ENCODE measurements at places on chromosomes 2 and 18.
A peak's percentile ranks its signal among the peaks of the same experiment; 100 is the strongest.

- DNase-seq: no peak
Observed at GRCh38 chr2:26346454-26347053, at the start of gene ADGRF3. Gene ADGRF3 (minus strand): TSS chr2:26346789. CDS start chr2:26346234, 555 bp downstream.

DNA sequence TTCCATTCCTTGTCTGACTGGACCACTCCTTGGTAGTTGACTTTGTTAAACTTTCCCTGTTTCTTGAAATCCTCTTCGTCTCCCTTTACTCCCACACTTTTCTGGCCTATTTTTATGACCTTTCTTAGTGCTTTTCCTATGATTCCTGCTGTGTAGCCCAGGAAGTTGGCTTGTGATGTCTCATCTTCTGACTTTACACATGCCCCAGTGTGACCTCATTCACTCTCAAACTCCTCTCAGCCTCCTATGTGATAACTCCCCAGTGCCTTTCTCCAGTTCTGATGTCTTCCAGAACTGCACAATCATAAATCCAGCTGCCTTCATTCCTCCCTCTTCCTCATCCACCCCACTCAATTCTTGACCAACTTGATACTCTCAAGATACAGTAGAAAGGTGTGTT, 407.6 kb downstream of the TGIF1 start:
- DNase-seq: peak; percentile 2

GRCh38 chr18:48889981-48890762, 60.6 kb downstream of the SMAD7 start:
- no peak for DNase-seq

- no peak for DNase-seq
Observed at GRCh38 chr2:55838653-55839052, 84.9 kb downstream of the EFEMP1 start.

- DNase-seq: no peak
Observed at GRCh38 chr18:8780227-8780626, 74.9 kb downstream of the MTCL1 start.

- DNase-seq: no peak
Observed at GRCh38 chr2:215883799-215884198, 129.6 kb downstream of the MREG start.

- no peak for DNase-seq
Observed at GRCh38 chr2:16201848-16202247, 261.5 kb downstream of the MYCN start.

DNA sequence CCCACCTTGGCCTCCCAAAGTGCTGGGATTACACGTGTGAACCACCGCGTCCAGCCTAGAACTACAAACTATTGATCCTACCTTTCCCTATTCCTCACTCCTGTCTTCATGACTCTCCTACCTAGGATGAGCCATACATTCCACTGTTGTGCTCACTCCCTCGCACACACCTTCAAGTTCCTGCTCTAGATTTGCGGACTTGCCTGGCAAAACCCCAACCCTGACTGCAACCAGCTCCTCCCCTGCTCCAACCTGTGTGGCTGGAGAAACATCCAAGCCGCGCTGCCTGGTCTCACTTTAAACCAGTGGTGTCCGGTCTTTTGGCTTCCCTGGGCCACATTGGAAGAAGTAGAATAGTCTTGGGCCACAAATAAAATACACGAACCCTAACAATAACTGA, 5.0 kb upstream of the DNPEP start:
- no peak for DNase-seq

DNA sequence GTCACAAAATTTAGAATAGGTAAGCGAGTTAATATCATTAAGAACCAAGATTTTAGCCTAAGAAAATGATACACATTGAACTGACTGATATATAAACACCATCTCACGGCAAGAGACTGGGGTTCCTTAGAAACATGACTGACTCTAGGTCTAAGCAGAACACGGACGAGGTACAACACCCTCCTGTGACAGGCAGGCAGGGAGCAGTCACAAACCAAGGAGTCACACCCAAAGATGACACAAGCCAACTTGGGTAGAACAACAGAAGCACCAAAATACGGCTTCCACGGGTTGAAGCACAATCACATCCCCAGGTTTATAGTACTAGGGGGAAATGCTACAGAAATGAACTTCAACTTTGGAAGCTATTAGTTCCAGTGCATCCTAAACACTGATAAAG, 24.3 kb downstream of the HDLBP start:
- DNase-seq: no peak

DNA sequence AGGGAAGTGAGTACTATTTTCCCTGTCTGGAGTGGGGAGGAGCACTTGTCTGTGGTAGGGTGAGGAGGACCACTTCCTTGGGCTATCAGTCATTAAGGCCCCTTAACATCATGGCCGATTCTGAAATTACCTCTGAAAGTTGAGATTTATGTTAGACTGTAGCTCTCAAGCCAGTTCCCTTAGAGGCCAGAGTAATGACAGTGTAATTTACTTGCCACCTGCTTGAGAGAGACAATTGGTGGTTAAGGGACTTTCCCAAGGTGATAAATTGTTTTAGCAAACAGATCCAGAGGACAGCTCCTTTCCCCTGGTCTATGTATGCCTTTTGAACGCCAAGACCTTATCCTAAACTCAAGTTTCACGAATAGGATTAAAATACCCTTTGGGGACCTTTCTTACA, 56.1 kb downstream of the NEDD4L start:
- no peak for DNase-seq

DNA sequence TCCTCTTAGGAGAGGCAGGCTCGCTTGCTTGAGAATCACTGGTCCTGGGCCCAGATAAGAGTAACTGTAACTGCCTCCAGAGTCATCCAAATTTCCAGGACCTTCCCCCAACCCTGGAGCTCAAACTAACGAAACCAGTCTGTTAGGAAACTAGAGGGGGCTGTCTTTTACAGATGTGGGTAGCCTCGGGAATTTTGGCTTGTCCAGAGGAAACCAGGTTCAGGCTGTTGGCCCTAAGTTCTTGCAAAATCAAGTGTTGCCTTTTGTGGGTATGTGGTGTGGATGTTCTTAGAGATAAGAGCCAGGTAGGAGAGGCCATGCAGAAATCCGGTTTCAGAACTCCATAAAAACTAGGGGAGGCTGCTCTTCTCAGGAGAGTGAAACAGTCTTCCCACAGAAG, 125.0 kb upstream of the DLX2 start:
- DNase-seq: no peak

- no peak for DNase-seq
Observed at GRCh38 chr2:99977966-99978365, 164.4 kb downstream of the AFF3 start.

DNA sequence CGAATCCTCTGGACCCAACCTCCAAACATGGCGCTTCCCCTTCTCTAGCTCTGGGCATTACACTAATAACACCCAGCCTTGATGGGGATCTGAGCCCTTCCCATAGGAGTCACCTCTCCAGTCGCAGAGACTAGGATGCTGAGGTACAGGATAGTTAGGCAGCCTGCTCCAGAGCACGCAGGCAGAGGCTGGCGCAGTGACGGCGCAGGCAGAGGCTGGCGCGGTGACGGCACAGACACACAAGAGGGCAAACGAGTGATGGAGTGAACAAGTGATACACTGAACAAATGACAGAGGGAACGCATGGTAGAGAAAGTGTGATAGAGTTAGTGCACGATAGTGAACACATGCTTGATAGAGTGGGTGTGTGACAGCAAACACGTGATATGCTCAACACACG, 518.5 kb downstream of the EIPR1 start:
- no peak for DNase-seq

DNA sequence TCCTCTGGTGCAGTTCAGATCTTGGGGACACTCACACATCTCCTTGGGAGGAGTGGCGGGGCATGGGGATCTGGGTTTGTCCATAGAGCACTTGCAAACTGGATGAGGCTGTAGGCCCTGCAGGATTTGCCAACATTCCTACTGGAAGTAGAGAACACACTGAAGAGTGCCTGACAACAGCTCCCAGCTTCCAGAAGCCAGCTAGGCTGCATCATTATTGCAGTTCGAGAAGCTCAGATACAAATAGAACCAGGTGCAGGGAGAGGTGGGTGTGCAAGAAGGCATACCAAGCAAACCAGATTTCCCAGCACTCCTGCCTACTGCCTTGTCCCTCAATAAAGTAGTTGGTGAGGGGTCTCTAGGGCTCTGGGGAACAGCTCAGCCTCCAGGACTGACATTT, 52.5 kb downstream of the RHOB start:
- no peak for DNase-seq

DNA sequence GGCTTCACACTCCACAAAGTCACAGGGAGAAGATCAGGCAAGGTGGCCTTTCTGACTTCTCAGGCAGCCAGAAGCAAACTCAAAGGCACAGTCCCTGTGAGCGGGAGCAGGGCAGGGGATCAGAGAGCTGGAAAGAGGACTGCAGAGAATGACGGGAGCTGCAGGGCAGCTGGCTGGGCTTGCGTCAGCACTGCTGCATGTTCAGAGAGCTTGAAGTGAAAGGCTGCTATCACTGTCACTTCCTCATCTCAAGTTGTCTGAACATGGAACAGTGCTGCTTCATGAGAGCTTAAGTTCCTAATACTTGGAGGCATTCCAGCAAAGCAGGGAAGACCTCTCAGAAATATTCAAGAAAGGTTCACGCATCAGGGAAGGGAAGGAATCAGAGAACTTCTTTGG, 20.4 kb downstream of the TGFBRAP1 start:
- DNase-seq: no peak

GRCh38 chr2:239182981-239183791, 217.6 kb downstream of the HDAC4 start:
- DNase-seq: no peak

DNA sequence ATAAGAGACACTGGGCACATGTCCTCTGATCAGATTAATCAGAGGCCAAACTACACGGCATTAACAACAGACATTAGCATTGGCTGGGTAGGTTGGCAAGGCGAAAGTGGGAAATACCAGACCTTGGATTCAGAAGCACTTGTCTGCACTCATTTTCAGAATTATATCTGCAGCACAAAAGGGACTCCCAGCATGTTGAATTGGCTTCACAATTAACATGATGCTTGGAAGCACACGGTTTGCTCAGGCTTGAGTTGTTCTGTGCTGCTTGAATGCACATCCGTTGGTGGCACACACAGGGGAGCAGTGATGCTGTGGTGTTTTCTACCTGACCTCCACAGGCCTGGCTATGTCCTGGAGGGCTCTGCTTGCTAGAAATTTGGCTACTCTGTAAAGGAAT, 83.9 kb downstream of the ACTR3 start:
- DNase-seq: no peak

- no peak for DNase-seq
Observed at GRCh38 chr2:231886071-231886681, 40.0 kb downstream of the NPPC start.

DNA sequence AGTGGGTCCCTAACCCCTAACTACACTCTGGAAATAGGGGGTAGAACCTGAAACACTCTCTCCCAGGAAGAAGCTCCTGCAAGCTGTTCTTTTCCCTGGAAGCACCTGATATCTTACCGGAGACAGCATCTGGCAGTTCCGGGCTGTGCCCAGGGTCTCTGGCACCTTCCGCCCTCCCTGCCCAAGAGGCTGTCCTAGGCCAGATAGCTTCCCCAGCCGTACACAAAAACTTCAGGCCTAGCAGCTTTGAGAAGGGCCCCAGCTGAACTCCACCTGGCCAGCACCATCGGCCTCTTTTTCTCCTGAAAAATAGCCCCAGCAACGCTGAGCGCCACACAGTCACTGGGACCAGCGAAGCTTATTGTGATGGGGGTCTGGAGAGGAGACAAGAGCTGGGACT, 9.7 kb downstream of the OSR1 start:
- DNase-seq: no peak

Measured in HFF-Myc (cell line).